Activated naive CD4-positive, alpha-beta T cell (primary cell): ENCODE measurements at places on chromosomes 2 and 18.

DNA sequence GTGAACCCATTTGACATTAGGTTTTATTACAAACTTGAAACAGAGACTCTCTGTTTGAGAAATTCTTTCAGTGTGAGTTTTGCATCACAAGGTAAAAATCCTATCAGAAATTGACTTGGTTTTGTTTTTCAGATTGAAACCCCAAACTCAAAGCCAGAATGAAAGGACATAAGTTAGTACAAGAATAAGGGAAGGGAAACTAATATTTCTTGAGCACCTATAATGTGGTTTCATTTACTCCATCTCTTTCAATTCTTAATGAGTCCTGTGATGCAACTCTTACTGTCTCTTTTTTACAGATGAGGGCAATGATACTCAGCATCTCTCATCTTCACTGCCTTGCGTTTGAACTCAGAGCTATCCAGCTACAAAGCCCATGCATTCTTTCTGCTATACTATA, 210.0 kb upstream of the SIX3 start:
- DNase-seq: no peak

DNA sequence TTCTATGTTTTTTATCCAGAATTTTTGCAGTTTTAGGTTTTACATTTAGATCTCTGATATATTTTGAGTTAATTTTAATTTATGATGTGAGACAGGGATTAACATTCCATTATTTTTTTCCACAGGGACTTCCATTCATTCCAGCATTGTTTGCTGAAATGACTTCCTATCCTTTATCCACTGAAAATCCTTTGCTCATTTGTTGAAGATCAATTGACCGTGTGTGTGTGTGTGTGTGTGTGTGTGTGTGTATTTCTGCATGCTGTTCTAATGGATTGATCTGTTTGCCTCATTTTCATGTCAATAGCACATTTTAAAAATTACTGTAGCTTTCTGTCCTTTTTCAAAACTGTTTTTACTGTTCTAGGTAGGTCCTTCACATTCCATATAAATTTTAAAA, 480.3 kb downstream of the DSC3 start:
- no peak for DNase-seq

DNA sequence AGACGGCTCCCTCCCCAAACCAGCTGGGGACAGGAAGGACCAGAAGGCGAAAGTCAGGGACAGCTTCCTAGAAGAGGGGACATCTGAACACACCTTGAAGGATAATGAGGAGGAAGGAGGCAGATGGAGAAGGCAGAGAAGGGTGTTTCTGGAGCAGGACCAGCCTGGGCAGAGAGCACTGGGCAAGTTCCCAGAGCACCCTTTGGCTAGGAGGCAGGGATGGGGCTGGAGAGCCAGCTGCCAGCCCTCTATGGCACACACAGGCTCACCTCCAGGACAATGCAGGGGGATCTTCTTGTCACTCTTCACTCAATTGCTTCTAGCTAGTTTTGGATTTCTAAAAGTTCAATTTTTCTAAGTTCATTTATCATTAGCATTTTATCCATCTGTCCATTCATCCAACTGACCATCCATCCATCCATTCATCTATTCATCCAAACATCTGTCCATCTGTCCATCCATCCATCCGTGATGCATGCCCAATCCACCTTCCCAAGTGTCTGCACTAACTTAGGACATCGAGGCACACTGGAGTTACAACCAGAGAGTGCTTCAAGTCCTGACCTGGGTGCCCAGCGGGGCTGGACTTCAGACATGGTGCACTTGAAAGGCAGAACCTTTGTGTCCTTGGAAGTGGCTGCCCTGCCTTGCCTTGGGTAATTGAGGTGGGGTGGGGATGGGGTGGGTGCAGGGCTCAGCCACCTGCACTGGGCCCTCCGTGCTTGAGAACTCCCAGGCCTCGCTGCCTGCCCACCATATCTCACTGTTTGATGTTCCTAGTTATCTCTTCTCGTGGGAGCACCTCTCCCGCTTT, 42.5 kb downstream of the INHBB start:
- no peak for DNase-seq

DNA sequence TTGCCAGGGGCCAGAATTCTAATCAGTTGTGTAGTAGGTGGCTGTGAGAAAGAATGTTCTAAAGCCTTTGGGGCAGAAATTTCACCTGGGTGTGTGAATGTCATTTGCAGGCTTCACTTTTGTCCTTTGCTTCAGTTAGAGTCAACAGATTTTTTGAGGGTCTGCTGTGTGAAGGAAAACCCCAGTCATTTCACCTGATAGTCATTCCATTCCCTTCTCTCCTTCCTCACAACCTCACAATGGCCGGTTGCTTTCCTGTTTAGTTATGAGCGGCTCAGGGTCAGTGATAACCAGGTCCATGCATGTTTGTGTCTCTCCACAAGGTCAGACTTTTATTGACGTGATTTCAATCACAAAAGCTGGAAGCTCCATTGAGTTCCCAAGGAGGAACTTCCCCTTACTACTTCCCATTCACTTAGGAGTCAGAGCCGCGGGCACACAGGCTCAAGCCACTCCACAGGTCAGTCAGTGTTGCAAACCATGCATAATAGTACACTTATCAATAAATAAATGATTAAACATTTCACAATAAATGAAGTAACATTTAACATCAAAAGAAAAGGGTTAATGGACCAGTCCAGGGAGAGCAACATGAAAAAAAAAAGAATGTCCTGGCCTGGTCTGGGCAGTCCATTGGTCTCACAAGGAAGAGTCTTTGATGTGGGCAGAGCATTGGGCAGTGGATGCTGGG, 74.3 kb downstream of the NPAS2 start:
- no peak for DNase-seq

DNA sequence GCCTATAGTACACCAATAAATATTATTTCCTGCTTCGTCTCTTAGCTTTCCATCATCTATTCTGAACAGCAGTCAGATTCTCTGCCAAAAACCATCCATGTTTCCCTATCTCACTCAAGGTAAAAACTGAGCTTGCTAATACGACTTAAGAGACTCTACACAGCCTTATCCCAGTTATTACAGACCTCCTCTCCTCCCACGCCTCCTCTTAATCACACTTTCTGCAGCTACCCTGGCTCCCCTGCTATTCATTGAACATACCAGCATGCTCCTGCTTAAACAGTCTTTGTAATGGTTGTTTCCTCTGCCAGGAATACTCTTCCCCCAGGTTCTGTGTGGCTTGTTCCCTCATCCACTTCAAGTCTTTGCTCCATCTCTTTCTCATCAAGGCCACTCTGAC, 81.5 kb downstream of the PDE1A start:
- no peak for DNase-seq

DNA sequence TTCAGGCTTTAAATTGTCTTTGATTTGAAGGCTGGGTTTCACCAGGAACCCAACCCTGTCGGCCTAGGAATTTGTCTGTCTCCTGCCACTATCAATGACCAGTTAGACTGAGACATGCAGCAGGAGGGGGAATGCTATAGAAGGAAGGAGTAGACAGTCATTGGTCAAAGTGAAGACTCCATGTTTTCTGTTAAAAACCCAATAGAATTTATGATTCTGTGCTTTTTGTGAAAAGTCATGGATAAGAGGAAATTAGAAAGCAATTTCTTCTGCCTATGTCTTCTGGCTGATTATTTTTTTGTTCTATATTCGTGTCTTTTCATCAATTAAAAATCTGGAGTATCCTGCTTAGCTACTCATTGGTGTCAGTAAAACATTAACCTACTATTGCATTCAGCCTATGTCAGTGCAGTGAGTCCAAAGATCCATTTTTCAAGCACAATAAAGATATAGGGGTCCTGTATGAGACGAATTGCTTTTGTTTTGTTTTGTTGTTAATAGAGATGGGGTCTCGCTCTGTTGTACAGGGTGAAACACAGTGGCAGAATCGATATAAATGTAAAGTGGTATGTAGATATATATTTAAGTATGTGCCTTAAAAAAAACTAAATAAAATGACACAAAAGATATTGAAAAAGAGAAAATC, 7.9 kb upstream of the KYNU start:
- no peak for DNase-seq

- no peak for DNase-seq
These were observed 2.7 kb downstream of the ACTG2 start for GRCh38 chr2:73895473-73895872.

- DNase-seq: no peak
These were observed 68.7 kb upstream of the LYPD6 start for GRCh38 chr2:149261692-149262091.

- no peak for DNase-seq
These were observed 142.0 kb downstream of the PRKCE start for GRCh38 chr2:45793305-45793962.

- DNase-seq: no peak
These were observed 19.4 kb upstream of the SELENOI start for GRCh38 chr2:26326514-26326913.

DNA sequence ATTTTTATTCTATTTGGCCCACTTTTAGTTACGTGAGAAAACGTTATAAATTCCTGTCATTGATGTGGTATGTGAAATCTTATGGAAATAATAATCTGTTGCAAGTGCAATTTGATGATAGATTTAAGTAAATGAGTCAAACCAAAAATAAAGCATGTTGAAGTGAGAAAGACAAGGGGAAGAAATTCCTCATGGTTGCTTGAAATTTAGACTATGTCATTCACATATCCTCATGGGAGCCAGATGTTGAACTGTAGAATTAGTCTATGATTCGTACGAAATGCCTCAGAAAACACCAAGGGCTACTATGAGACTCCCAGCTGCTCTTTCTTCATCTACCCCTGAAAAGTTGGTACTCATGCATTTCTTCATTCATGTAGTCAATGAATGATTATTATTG, 55.7 kb downstream of the KLHL14 start:
- no peak for DNase-seq

GRCh38 chr2:220786216-220786615, 785.9 kb downstream of the EPHA4 start:
- no peak for DNase-seq

DNA sequence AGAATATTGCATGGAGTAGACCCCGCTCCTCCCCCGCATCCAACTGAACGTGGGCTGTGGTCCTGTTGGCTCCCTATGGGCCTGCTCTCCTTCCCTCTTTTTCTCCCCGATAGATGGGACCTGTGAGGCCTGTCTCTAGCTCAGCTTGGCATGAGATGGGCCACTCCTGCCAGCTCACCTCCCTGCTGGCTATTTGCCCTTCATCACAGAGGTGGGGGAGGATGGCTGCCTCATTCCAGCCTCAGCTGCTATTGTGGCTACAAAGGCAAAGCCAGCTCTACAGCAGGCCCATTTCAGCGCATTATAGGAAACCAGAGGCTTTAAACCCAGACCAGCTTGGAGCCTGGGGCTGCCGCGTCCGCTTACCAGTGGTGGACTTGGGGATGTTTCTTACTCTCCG, 313.9 kb downstream of the GBX2 start:
- DNase-seq: no peak

DNA sequence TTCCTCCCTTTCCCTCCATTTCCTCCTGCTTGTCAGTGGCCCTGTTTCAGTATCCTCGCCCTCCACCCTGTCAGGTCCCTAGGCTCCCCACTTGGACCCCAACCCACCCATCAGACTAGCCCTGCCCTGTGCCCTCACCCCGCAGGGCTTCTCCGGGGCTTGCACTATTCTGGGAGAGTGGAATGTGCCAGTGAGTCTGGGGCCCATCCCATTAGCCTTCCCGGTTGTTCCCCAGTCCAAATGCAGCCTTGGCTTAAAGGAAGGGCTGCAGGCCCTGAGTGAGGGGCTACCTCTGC, 45.5 kb downstream of the MYO7B start:
- no peak for DNase-seq
